Left ventricle myocardium superior (tissue), 1 donor: ENCODE measurements at places on chromosomes 16 and 17. TPM values are rescaled to one million over a fixed set of nuclear protein-coding genes. Genes with fewer than 3 reads are reported as not detected.

- peak; percentile 45 for DNase-seq
Measured at GRCh38 chr17:80861892-80862291, 129.7 kb upstream of the CHMP6 start.

- DNase-seq = no peak
Measured at GRCh38 chr16:49604602-49605001, 231.0 kb downstream of the C16orf78 start.

DNA sequence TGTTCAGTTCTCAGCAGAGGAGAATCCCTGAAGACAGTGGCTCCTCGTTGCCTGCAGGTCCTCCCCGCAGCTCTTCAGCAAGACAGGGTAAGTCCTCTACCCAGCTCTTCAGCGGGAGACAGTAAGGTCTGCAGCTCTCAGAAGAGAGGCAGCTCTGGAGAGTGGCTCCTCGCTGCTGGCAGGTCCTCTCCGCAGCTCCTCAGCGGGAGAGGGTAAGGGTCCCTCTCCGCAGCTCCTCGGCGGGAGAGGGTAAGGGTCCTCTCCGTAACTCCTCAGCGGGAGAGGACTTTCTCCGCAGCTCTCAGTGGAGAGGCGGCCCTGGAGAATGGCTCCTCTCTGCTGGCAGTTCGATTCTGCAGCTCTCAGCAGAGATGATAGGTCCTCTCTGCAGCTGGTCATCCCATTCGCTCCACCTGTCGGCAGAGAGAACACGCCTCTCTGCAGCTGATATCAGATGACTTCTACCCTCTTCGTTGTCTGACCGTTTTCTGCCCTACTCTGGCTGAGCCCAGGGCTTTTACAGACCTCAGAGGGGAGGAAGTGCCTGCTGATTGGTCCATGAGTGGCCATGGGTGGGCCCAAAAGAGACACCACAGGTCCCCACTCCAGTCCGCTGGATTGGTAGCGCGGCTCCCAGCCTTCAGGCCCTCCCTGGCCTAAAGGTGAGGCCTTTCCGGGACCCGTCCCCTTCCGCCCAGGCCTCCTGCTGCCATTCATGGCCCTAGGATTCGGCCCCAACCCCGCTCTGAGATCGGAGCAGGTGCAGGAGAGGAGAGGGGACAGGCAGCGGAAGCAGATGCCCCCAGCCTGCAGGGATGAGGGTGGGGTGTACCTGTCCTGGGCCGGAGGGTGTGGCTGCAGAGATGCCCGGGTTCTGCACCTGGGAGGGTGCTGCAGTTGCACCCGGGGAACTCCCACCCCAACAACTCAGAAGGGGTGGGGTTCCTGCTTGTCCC is 11.9 kb upstream of the SHCBP1 start:
- DNase-seq = no peak

DNA sequence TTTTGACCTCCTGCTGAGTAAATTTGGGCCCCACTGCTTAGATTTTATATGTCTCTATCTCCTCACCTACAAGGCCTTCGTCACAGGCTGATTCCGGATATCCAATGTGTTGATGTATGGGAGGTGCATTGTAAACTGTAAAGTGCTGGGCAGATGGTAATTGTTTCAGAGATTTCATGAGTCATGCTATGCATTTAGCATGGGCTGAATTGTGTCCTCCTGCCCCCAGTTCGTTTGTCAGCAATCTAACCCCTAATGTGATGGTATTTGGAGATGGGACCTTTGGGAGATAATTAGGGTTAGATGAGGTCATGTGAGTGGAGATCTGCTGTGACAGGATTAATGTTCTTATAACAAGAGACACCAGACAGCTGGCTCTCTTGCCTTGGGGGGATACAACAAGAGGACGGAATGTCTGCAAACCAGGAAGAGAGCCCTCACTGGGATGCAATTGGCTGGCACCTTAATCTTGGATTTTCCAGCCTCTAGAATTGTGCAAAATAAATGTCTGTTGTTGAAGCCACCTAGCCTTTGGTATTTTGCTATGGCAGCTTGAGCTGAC is 101.8 kb upstream of the NLRP1 start:
- no peak for DNase-seq

The TMEM88 gene
- total RNA-seq = 32.6 TPM

The SF3B3 gene
- total RNA-seq = 146 TPM

The HOXB8 gene
- total RNA-seq = not detected
